T-cell (primary cell): ENCODE measurements at places on chromosomes 11 and 22.

DNA sequence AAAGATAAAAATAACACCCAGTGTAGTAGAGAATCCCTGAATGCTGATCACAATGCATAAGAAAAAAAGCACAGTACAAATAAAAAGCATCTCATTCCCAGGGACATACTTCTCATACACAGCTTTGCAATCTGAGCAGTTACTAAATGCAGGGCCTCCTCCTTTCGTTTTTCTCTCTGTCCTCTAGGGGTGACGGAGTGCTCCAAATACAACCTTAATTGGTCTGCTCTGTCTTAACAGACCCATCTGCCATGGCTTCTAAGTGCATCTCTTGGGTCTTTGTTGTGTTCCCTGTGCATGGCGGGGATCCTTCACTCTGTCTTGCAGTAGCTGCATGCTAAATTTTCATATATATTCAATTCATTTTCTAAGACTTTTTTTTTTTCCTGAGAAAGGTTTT, 1114.2 kb upstream of the RAG2 start:
- no peak for DNase-seq

DNA sequence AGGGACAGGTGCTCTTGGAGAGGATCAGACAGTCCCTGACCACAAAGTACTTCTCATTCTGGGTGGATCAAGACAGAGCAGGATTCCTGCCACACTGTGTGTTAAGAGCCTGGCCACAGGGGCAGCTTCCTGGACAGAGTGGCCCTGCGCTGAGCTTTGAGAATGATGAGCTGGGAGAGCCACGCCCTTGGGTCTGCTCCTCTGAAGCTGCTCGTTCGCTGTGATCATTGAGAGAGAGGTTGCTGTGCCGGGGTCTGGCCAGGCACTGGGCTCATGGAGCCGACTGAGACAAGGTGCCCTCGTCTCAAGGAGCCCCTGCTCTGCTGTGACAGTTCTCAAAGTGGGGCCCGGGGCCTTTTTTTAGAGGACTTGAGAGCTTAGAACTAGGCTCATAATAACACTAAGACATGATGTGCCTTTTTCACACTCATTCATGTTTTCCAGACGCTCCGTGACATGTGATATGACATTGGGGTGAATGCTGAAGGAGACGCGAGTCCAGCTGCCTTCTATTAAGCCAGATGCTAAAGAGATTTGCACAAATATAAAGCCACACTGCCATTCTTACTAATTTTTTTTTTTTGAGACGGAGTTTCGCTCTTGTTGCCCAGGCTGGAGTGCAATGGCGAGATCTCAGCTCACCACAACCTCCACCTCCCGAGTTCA, 1.6 kb upstream of the MFRP start:
- no peak for DNase-seq

- DNase-seq, result no peak
These were observed 40.2 kb downstream of the DIXDC1 start for GRCh38 chr11:111977146-111978027.

GRCh38 chr11:78647986-78648875, 73.6 kb upstream of the NARS2 start:
- DNase-seq, result no peak

DNA sequence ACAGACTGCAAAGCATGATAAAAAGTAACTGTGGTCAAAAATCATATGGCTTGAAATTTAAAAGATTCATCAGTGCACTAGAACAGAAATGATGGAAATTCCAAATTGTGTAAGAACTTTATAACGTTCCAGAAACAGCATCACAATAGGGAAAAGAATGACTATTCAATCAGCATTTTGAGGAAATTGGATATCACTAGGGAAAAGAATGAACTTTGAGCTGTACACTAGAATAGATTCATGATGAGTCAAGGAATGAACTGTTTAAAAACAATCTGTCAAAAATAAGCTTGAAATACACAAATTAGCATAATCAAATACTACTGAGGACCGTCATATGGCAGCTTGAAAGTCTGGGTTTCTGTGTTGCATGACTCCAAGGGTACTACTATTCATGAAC, 20.5 kb upstream of the HEPHL1 start:
- no peak for DNase-seq
